Naive B cell (primary cell): ENCODE measurements at places on chromosomes 7 and 10. TPM values are rescaled to one million over a fixed set of nuclear protein-coding genes. Genes with fewer than 3 reads are reported as not detected.

Gene EIF5AL1
- 0.49 TPM for polyA plus RNA-seq

Gene TMEM196
- polyA plus RNA-seq, result not detected

Gene TUBGCP2
- 22.0 TPM for polyA plus RNA-seq

Gene OR9A2
- polyA plus RNA-seq, result not detected

Gene PAPOLB
- not detected for polyA plus RNA-seq

Gene XPNPEP1
- polyA plus RNA-seq, result 22.2 TPM

Gene SPDYE5
- polyA plus RNA-seq, result not detected

GRCh38 chr7:23114896-23115295, 9.3 kb downstream of the KLHL7 start:
- DNase-seq, result no peak

GRCh38 chr7:123090456-123090855, 95.0 kb upstream of the TAS2R16 start:
- no peak for DNase-seq

DNA sequence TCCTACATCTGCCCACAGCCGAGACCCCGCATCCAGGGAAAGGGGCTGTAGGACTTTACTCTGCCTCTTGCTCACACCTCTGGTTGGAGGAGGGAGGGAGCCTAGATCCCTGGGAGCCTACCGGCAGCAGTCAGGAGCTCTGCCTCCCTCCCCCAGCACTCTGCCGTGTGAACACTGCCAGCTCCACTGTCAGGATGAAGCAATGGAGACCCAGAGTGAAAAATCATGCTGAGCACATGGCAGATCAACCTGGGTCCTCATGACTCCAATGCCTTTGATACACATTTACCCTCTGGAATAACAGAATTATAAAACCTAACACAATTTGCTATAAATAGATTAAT, 477.7 kb downstream of the TNS3 start:
- DNase-seq, result no peak

GRCh38 chr10:132685101-132685891, 100.7 kb downstream of the NKX6-2 start:
- peak; percentile 41 for DNase-seq

DNA sequence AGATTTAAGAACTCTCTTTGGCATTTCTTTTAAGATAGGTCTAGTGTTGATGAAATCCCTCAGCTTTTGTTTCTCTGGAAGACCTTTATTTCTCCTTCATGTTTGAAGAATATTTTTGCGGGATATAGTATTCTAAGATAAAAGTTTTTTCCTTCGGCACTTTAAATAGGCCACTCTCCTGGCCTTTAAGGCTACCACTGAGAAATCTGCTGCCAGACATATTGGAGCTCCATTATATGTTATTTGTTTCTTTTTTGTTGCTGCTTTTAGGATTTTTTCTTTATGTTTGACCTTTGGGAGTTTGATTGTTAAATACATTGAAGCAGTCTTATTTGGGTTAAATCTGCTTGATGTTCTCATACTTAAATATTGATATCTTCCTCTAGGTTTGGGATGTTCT, 22.6 kb downstream of the GALNT11 start:
- DNase-seq, result no peak

DNA sequence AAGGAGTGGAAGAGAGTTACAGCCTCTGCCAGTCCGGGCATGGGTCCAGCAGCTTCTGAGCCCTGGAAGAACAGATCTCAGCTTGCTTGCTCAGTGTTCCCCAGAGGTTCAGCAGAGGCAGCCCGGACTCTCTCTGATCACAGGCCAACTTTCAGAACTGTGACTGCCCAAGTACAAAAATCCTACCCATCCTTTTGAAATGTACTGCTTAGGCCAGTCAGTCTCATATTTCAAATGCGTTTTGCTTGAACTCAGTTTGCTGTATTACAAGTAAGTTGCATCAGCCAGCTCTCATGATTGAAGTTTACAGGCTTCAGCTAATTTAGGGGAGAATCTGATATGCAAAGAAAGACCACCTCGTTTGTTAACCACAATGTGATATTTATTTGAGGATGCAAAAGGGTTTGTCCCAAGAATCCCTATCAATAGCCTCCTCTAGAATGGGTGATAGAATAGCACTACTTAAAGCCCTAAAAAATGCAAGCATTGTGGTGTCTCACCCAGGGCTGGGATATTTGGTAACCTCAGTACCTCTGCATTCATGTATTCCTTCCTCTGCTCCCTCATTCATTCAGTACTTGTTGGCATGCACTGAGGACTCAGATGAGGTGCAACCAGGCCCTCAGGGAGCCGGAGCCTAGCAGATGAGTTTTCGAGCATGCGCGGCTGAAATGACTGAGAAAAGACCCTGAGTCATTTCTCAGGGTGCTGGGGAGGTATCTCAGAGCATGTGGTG, 7.0 kb downstream of the AIMP2 start:
- no peak for DNase-seq

DNA sequence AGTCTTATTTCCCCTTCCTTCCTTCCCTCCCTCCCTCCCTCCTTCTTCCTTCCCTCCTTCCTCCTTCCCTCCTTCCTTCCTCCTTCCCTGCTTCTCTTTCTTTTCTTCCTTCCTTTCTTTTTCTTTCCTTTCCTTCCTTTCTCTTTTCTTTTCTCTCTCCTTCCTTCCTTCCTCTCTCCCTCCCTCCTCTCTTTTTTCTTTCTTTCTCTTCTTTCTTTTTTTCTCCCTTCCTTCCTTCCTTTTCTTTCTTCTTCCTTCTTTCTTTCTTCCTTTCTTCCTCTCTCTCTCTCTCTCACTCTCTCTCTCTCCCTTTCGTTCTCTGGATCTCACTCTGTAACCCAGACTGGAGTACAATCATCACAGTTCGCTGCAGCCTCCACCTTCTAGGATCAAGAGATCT, 6.2 kb downstream of the TMEM130 start:
- DNase-seq, result no peak

GRCh38 chr7:73960548-73960947, 67.4 kb upstream of the ELN start:
- DNase-seq, result no peak

- peak; percentile 5 for DNase-seq
Observed at GRCh38 chr10:27319752-27320431, 79.3 kb upstream of the ACBD5 start.

GRCh38 chr10:99419688-99420087, 10.7 kb downstream of the GOT1 start:
- no peak for DNase-seq

GRCh38 chr10:110857265-110858171, 14.2 kb upstream of the PDCD4 start:
- DNase-seq, result no peak

DNA sequence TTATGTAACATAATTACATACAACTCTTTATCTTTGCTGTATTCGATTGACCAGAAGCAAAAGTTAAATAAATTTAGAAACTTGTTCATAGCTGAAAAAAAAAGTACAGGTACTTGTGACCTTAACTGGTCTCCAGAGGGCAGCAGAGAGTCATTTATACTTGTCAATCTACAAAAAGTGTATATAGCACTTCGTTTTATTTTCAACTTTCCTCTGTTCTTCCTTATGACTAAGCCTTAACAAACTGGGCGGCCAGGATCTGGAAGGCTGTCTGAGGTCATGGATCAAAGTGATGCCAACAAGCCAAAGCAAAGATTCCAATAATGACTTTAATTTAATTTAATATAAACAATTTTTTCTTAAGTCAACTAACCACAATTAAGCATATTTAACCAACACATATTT, 29.8 kb downstream of the C10orf67 start:
- peak; percentile 60 for DNase-seq

DNA sequence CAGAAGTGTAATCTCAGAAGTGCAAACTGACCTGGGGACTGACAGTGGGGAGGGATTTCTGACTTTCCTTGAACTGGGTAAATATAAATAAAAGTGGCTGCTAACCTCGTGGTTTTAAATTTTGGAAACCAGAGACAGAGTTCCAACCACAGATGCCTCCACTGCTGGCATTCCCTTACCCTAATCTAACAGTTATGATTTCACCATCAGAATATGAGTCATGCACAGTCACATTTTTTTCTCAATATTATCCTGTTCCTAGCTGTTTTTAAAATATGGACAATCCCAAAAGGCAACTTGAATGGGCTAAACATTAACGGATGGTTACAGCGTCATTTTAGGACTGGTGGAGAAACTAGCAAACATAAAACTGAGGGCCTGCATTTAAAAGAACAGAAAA, 264.3 kb upstream of the INHBA start:
- DNase-seq, result no peak

DNA sequence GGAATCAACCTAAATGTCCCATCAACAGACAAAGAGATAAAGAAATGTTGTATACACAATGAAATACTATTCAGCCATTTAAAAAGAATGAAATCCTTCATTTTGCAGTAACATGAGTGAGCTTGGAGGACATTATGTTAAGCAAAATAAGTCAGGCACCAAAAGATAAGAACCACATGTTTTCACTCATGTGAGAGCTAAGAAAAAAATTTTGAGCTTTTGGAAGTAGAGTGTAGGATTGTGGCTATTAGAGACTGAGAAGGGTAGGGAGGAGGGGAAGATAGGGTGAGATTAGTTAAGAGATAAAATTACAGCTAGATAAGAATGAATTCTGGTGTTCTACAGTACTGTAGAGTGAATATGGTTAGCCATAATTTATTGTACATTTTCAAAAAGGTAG, 8.3 kb upstream of the YAE1 start:
- no peak for DNase-seq

GRCh38 chr7:1352656-1353271, 106.5 kb downstream of the MICALL2 start:
- DNase-seq, result no peak

GRCh38 chr10:42769673-42770072, 12.9 kb upstream of the BMS1 start:
- no peak for DNase-seq

DNA sequence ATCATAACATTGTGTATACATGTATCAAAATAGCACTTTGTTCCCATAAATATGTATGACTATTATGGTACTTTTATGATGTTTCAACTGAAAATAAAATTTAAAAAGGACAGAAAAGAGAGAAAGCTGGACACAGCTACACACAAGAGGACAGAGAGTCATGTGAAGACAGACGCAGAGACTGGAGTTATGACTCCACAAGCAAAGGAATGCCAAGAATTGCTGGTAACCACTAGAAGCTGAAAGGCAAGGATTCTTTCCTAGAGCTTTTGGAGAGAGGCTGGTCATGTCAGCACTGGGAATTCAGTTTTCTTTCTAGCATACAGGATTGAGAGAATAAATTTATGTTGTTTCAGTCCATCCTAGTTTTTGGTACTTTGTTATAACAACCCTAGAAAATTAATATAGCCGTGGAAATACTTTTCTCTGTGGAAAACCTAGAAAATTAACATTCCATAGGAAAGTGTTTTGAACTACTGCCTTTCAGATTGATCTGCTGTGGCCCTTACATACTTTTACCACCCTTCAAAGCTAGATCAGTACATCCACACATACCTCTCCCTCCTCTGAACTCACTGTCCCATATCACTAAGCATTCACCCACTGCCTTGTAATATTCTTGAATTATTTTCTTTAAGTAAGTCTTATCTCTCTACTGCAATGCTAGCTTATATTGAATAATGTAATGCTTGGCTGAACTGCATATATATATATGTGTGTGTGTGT, 575.3 kb downstream of the IPMK start:
- no peak for DNase-seq

DNA sequence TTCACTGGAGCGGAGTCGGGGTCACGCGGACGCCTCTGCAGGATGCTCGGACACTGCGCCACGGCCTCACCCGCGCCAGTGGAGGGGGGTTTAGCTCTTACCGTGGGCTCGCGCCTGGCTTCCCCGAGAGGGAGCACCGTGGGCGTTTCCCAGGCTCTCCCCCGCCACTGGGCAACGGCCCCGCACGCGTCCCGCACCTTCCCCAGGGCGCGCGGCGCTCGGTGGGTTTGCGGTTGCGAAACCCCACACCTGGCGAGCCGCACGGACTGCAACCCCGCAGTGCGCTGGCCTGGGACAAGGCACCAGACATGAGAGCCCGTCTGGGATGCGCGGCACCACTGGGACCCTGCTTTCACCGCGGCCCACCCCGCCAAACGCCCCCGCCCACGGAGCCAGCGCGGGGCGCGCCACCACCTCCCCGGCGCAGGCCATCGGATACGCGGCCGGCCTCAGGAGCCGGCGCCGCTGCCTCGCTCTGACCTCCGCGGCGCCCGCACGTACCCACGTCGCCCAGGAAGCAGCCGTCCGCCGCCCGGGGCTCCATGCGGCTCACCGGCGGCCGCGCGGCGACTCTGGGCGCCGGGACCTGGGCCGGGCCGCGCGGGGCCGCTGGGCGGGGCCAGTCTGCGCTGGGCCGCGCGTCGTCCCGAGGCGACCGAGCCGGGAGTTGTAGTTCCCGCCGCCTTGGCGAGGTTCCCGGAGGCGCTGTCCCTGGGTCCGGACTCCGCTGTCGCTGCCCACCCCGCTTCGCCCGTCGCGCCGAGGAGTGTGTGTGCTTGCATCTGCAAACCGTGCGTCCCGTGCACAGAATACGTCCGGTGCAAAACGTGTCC, at the start of gene ASB13:
TSS of gene ASB13 (minus strand) at position 588 of the 833 bp plus-strand sequence. CDS start at position 544, 44 bp downstream.
- DNase-seq, result peak; percentile 21

- DNase-seq, result no peak
Observed at GRCh38 chr10:36802490-36803153, 322.8 kb upstream of the ANKRD30A start.

DNA sequence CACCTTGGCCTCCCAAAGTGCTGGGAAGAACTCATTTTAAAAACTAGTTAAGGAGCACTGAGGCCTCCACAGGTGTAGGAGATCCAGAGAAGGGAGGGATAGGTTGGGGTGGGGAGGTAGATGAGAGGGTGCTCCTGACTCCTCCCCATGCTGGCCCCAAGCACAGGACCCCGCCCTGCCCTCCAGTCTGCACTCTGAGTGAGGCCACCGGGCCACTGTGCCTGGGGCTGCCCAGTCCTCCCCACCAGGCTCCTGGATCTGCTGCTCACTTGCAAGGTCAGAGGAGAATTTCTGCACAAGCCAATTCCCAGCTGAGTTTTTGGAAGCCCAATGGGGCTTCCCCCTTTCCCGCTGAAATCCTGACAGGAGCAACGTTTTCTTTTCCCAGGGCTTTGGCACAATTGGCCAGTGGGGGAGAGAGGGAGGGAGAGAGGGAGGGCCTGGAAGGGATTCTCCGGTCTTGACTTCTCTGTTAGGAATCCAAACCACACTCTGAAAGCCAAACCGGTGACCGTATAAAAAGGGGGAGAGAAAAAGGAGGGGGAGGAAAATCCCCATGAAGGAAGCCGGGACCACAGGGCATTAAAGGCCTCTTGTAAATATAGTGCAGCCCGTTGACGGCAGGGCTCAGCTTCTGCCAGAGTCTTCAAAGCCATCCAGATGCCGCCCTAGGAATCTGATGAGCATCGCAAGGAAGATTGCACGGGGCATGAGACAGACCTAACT, 116.2 kb downstream of the SH3PXD2A start:
- DNase-seq, result no peak

DNA sequence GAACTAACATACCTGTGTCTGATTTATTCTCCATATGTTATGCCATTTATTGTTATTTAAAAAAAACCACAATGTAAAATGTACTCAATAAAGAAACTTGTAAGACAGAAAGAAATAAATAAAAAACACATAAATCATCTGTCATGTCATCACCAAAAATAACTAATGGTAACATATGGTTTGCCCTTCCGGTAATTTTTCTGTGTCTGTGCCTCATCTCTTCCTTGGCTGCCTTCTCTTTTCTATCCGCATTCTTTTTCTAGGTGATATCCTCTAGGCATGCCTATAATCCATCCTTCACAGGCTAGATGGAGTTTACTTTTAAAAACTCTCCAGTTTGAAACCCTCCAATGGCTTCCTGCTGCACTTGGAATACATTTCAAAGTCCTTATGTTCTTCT, 304.0 kb upstream of the ETV1 start:
- no peak for DNase-seq

- no peak for DNase-seq
Observed at GRCh38 chr7:30815388-30815854, 44.2 kb downstream of the MINDY4 start.

- DNase-seq, result no peak
Observed at GRCh38 chr10:69345890-69346474, 67.7 kb downstream of the HK1 start.

GRCh38 chr10:101061624-101062231, at the start of gene KAZALD1:
TSS of gene KAZALD1 (plus strand) at chr10:101061989. CDS start at chr10:101062593, 604 bp downstream.
- no peak for DNase-seq
